Amygdala (tissue), 56 donors: ENCODE measurements at places on chromosomes 11 and 22.
A peak's percentile ranks its signal among the peaks of the same experiment; 100 is the strongest.

GRCh38 chr22:46070803-46071450 is 79.4 kb upstream of the PPARA start:
- peak; percentile 91 for DNase-seq

DNA sequence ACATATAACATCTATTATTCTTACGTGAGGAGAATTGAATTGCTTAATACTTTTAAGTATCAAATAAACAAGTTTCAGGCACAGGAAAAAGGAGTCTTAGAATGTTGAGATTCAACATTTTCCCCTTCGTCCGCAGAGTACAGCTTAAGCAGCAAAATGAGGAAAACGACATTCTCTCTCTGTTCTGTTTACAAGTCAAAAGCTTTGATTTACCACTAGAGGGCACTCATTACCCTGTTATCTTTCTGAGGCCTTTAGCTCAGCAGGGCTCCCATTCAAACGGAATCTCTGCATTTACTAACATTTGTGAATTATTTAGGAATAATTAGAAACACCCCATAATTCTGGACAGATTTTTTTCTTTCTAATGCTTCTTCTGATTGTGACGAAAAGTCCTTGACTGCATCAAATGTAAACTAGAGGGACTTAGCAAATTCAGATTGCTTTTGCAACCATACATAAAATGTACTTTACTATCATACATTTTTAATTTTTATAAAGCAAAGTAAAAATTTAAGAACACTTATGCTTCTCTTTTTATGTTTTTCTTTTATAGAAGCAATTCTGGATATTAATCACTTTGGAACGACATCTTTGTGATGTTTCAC is 75.0 kb downstream of the JRKL start:
- no peak for DNase-seq

DNA sequence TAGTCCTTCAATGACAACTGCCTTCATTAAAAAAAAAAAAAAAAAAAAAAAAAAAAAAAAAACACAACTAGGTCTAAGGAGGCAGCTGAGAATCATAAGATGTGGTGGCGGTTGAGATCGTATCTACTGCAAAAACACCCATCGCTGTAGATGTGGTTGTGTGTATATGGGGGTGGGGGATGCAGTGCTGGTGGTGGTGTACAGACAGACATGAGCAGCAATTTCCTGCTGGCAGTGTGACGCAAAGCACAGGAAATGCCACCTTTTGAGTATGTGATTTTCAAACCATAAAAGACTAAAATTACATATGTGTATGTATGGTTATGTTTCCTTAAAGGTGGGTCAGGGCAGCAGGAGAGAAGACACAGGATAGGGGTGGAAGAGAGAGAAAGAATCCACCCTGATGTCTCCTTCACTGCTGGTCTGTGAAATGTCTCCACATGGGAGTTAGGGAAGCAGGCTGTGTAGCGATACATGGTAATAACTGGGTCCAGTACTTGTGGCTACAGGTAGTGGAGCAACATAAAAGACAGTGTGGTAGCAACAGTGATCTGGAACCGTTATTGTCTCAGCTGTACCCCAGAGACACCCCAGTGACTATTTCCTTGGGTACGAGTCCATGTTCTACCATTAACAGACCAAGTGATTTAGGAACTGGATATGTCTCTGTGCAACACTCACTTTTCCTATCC is 57.9 kb downstream of the SYTL2 start:
- no peak for DNase-seq

DNA sequence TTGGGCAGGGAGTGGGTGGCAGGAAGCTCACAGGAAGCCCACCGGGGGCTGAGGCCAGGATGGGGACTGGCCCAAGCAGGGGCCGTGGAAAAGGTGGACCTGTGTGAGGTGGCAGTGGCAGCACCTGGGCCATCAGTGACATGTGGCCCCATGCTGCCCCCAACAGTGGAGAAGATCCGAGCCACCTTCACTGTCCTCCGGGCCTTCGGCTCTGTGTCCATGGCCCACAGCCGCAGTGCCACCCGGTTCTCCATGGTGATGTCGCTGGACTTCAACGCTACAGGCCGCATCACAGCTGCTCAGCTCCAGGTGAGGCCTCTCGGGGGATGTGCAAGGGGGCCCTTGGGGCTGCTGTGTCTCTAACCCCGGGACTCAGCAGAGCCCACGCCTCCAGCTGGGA is 37.9 kb downstream of the MYO18B start:
- no peak for DNase-seq

- no peak for DNase-seq
Measured at GRCh38 chr11:127136438-127136837, 135.9 kb upstream of the KIRREL3 start.

DNA sequence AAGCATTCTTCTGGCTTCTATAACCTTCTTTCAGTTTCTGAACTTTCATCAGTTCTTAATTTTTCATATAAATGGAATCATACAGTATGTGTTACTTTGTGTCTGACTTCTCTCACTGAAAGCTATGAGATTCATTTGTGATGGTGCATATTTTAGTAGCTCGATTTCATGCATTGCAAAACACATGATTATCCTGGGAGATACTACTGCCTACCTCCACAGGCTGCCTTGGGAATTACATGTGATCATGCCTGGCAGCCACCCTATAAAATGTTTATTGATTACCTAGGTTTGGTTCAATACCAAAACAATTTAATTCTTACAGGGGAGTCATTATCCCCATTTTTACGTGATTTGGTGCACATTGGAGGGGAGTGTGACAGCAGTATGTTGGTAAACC is 34.1 kb upstream of the PAK1 start:
- DNase-seq = no peak

DNA sequence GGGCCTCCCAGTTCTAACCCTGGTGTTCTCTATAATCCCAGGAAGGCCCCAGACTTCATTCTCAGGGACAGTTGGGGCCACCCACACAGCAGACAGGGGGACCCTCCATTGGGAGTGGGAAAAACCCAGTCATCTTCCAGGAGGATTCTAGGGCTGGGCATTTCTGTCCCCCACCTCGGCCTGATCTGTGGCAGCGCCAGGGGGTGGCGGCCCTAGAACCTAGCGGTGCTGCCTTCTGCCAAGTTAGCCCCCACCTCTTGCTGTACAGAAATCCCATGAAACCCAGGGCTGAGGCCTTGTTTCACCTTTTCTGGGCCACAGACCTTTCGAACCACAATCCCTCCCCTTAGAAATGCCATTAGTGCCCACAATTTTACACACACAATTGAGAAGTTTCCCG is 9.6 kb downstream of the CHST1 start:
- DNase-seq = no peak

- no peak for DNase-seq
Measured at GRCh38 chr11:128928400-128928799, 14.3 kb downstream of the TP53AIP1 start.

- no peak for DNase-seq
Measured at GRCh38 chr22:44328326-44328725, 15.6 kb upstream of the SHISAL1 start.

GRCh38 chr11:120893440-120894201 is 130.3 kb upstream of the TBCEL start:
- no peak for DNase-seq

- DNase-seq = no peak
Measured at GRCh38 chr11:111324277-111324720, 26.0 kb downstream of the POU2AF3 start.

DNA sequence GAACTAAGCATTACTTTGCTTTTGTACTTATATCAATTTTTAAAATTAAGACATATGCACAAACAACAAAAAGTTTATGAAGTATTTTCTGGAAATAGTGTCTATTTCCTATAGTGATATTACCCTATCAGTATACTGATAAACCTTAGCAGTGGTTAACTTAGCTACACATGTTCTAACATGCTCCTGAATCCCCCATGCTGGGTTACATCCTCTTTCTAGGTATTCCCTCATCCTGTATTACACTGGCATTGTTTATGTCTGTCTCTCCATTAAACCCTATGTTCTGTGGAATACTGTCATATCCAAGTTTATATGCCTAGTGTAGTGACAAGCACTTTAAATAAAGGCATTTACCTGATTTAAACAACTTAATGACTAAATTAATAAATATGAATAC is 1.8 kb upstream of the FAR1 start:
- no peak for DNase-seq

DNA sequence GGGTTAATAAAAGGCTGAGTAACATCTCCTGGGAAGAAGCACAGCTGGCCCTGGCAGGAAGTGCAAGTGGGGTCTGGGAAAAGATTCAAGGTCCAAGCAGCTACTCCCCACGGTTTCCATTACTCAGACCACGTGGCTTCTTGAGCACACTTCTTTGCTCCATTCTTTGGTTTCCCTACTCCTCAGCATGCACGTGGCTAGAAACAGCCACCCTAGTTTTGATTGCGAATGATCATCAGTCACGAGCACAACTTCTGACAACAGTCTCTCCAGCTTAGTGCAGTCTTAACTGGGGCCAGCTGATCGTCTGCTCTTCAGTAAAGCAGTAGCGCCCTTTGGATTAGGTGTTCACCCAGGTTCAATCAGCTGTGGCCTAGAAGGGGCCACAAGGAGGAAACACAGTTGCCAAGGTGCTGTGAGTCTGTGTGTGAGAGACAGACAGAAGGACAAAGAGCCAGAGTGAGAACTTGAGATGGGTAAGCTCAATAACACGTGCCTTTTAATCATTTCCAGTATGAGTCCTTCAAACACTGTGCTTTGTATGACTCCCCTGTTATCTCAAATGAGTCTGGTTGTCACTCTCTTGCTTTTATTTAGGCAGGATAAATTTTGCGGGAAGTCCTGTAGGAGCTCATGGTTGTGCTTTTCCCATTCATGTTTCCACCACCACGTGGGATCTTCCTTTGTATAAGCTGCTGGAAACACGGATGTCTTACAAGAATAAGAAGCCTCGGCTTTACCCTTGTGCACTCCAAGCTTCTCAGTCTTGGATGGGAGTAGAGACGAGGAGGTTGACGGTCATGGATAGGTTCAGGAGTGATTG is 901 bp upstream of the PARVA start:
- no peak for DNase-seq

GRCh38 chr11:37657645-37658044 is 1059.6 kb upstream of the RAG2 start:
- no peak for DNase-seq

GRCh38 chr22:42692239-42693054 is 28.2 kb downstream of the A4GALT start:
- DNase-seq = no peak

GRCh38 chr11:61690706-61691379 is 10.7 kb downstream of the DAGLA start:
- DNase-seq = no peak

DNA sequence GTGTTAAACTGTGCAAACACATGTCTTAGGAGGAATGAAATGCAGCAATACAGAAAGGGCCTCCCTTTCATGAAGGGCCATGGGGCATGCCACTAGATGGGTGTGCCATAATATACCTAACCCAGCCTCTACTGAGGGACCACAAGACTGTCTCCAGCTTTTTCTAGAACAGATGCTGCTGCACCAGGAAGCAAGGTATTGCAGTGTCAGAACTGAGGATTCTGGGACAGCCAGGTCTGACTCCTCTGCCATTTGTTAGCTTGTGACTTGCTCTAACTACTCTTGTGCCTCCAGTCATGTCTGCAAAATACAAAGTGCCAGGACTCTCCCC is 53.2 kb downstream of the HIRA start:
- no peak for DNase-seq

DNA sequence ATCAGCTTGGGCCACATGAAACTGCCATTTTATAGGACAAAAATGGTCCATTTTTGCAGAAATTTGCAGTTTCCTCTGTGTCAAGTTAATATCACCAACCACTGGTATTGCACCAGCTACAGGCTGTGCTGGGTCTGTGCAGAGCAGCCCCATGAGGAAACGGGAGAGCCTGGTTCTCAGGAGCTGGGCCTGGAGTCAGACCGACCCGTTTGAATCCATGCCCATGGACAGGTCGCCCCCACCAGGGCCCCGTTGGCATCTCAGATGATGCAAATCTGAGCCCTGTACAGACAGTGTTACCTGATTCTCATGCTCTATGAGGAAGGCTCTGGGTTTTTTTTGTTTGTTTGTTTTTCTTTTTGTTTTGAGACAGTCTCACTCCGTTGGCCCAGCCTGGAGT is 9.8 kb upstream of the SEC14L6 start:
- DNase-seq = no peak

DNA sequence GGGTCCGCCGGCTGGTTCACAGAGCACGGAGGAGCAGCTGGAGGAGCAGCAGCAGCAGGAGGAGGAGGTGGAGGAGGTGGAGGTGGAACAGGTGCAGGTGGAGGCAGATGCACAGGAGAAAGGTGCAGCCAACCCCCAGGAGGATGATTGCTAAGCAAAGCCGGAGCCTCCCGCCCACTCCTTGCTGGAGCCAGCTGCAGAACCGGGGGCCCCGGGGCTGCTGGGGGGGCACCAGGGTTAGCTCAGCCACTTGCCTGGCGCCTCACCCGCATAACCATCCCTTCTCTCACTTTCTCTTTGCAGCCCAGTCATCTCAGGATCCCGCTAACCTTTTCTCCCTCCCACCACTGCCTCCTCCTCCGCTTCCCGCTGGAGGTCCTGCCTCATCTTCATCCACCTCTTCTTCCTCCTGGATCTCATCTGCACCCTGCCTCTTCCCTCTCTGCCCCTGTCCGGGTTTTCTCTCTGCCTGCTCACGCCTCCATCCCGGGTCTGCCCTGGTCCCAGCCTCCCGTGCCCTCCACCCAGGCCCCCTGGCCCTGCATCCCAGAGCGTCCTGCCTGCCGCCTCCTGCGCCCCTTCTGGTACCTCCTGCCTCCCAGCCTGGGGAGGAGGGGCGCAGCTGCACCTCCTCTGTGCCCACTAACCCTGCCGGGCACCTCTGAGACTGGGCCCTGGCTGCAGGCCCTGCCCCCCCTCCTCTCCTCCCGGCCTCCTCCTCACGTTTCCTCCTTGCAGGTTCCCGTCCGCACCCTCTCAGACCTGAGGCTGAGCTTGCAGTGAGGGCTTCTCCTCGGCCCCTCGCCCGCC is 9.5 kb downstream of the KCTD17 start:
- no peak for DNase-seq

DNA sequence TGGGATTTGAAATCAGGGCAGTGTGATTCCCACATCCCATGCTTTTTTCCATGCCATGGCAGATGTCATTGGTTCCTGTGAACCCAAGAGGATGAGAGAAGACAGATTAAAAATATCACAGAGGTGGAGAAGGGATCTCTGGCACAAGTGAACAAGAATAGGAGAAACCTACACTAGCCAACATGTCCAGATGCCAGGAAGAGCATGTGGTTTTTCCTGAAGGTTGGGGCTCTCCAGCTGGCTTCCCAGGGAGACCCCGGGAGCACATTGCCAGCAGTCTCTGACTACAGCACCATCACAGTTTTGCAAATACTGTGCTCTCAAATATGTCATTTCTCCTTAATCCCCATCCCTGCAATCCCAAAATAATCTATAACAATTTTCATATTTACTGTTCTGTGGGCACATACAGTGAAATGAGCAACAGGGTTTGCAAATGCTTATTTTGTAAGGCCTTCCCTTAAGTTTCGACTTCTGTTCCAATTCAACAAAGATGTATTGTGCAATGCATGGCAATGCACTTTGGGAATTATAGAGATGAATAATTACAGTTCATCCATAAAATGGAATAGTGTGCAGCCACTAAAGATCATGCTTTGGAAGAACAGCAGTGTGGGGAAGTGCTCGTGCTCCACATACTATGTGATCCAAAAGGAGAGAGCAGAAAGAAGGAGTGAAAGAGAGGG is 4.8 kb downstream of the ANKK1 start:
- no peak for DNase-seq
